ENCODE measurements at places on chromosomes 2 and 18.

- no peak for DNase-seq
These were observed 60.1 kb downstream of the FMNL2 start for GRCh38 chr2:152395103-152395502.

DNA sequence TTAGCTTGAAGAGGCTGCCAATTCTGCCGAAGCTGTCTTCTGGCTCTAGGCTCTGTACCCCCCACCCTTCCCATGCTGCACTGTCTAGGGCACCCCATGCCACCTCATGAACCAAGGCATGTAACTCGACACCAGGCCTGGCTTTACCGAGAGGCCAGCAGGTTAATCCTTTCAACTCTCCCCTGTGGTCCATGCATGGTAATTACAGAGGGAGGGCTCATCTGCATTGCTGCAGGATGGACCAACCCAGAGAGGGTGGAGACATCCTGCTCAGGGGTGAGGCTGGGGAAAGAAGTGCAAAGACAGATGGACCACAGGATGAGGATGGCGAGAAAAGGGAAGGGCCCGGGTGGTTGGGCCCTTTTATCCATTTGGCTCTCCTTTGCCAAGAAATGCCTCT lies 65.8 kb downstream of the KCTD1 start:
- no peak for DNase-seq

DNA sequence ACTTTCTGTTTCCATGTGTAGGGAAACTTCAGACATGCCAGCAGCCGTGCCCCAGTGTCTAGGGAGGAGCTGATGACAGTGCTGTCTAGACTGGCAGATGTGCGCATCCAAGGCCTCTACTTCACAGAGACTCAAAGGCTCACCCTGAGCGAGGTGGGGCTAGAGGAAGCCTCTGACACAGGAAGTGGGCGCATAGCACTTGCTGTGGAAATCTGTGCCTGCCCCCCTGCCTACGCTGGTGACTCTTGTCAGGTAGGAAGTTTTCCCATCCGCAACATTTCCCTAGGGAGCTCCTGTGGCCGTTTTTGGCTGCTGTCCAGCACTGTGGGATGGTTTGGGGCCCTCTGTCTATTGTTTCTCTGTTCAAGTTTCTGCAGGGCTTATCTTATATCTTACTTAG lies 143.1 kb upstream of the TTC39C start:
- DNase-seq = no peak

DNA sequence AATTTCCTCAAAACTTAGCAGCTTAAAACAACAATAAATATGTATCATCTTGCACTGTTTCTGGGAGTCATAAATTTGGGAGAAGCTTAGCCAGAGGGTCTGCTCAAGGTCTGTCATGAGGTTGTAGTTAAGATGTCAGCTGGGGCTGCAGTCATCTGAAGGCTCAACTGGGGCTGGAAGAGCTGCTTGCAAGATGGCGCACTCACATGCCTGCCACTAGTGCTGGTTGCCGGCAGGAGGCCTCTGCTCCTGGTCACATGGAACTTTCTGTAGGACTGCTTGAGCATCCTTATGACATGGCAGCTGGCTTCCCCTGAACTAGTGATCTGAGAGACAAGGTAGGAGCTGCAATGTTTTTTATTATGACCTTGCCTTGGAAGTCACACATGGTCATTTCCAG lies 215.5 kb upstream of the HAAO start:
- no peak for DNase-seq

- DNase-seq = no peak
These were observed 10.7 kb downstream of the ARID5A start for GRCh38 chr2:96547203-96547641.

- DNase-seq = no peak
These were observed 118.3 kb downstream of the CAMKMT start for GRCh38 chr2:44480068-44480467.

DNA sequence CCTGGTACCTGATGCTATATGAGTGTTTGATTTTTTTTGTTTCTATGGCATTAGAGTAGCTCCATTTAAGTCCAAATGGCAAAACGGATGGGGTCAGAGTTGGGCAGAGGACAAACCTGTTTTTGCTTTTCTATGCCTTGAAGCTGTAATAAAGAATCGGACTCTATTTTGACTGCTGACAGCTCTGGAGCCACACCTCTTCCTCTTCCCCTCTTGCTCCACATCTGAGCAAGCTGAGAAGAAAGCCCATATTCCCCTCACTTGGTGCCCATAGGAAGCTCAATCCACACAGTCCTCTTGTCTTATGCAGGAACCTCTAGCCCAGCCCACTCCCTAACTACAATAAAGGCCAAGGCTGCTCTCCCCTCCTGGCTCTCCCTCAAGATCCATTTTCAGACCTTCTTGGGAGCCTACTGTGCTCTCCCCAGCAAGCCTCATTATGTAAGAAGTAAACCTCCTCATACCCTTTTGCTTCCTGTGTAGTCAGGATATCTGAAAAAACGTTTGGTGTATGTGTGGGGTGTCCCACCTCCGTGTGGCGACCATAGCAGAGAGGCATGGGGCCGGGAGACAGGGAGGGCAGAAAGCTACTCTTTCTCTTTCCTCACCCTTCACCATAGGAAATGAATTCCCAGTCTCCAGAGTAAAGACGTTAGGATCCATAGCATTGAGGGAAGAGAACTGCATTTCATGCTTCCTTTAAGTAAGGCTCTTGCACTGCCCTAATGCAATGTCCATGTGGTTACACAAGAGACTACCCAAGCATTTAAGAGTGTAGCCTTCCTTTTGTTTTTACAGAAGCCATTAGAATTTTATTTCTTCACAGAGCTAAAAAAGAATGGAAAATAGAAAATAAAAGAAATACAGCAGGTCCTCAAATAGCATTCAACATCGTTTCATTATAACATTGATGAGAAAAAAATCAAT lies 41.9 kb upstream of the RAPGEF4 start:
- no peak for DNase-seq

- peak; percentile 20 for DNase-seq
These were observed 17.2 kb upstream of the C2orf74 start for GRCh38 chr2:61144697-61145268.

DNA sequence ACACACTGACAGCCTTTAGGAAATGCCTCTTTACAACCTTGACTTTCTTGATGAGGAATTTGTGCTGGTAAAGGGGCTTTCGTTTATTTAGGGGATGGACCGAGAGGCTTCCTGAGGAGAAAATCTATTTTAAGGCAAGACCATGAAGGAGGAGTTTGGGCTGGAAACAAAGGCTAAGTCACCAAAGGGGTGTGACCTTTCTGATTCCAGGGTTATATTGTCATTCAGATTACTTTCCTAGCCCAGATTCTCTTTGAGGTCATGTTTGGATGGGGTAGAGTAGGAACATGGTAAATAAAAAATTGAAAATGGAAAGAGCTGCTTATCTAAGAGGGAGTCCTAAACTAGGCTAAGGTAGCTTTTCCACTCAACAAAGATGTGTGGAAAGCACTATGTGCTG lies 77.1 kb upstream of the UGP2 start:
- no peak for DNase-seq

DNA sequence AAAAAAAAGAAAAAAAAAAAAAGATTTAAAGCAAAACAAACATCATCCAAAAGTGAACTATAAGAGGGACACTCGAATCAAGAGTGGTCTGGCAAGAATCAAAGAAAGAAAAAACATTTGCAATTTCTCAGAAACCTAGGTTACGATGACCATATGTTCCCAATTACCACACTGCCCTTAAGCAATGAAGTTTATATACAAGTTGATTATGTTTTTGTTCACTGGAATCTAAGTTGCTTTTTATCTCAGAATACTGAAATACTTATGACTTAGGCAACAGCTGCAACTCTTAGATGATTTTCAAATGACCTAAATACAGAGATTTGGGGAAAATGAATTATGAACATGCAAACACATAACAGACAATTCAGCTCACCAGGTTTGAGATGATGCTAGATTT lies 597.1 kb upstream of the CHAC2 start:
- no peak for DNase-seq

Measured in cerebellar nuclear complex (tissue), 1 donor.